ENCODE measurements at places on chromosomes 12 and 14.

DNA sequence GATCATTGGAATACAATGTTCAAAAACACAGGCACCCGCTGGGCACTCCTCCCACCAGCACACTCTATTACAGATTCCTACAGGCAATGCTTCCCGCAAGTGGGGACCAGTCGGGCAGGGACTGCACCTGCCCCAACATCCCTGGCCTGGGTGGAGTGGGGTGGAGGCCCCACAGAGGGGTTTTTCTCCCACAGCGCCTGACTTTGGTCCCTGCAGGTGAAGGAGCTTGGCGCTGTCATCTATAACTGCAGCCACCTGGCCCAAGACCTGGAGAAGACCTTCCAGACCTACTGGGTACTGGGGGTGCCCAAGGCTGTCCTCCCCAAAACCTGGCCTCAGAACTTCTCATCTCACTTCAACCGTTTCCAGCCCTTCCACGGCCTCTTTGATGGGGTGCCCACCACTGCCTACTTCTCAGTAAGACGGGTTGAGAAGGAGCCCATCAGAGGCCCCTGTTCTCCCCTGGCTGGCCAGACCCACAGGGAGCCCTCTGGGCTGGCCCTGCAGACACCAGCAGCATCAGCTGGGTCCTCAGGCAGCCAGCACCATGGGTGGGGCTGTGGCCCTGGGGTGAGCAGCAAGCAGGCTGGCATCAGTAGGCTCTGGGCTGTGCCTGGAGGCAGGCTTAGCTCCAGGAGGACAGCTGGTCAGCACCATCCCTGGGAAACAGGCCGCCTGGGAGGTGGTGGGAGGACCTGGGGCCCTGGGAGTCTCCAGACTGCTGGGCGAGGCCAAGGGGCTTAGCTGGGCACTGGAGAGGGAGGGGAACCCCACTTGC is 6.0 kb downstream of the PLD4 start:
- no peak for DNase-seq

GRCh38 chr12:66239295-66239694 is 50.3 kb downstream of the IRAK3 start:
- no peak for DNase-seq

DNA sequence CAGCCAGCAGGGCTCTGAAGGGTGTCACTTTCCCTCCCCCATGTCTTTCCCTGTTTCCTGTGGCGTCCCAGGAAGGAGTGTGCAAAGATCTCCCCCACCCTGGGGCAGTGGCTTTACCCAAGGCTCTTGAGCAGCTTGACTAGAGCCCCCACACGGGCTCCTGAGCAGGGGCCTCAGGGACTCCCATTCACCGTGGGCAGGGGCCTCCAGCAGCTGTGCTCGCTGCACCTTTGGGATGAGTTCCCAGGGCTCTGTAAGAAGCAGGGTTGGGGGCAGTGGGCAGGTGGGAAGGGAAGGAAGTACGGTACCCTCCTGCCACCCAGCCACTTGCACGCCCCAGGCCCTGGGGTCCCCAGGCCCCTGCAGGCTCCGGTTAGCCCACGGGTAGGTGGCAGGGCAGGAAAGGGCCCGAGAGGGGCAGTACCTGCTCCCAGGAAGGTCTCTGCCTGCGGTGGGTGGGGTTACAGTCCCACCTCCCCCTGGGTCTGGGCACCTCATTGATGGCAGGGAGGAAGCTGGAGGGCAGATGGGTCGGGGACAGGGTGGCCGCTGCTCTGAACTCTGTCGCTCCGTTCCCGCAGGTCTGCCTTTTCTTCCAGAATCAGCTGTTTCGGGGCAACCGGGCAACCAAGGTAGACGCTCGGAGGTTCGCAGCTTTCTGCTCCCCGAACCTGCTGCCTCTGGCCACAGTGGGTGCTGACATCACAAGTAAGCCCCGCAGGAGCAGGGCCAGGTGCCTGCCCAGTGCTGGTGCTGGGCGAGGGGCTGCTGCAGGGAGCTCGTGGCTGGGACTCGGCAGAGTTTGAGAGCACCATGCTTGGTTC is 13.0 kb downstream of the ASPG start:
- DNase-seq, result no peak

GRCh38 chr12:25151476-25151875 is 43.5 kb downstream of the DNAI7 start:
- DNase-seq, result no peak

DNA sequence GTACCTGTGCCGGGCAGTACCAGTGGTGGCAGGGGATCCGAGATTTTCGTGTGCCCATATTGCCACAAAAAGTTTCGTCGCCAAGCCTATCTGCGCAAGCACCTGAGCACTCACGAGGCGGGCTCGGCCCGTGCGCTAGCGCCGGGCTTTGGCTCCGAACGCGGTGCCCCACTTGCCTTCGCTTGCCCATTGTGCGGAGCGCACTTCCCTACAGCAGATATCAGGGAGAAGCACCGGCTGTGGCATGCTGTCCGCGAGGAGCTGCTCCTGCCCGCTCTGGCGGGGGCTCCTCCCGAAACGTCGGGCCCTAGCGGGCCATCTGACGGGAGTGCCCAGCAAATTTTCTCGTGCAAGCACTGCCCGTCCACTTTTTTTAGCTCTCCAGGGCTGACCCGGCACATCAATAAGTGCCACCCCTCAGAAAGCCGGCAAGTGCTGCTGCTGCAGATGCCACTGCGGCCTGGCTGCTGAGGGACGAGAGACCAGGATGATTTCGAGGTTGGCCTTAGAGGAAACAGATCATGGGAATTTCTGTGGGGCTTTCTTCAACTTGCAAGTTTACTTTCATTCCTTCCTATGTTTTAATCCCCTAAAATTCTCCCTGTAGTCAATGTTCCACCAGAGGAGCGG is 1.6 kb downstream of the INSM2 start:
- DNase-seq, result no peak
